IPS DF 6.9 (cell line): ENCODE measurements at places on chromosomes 4 and X.

DNA sequence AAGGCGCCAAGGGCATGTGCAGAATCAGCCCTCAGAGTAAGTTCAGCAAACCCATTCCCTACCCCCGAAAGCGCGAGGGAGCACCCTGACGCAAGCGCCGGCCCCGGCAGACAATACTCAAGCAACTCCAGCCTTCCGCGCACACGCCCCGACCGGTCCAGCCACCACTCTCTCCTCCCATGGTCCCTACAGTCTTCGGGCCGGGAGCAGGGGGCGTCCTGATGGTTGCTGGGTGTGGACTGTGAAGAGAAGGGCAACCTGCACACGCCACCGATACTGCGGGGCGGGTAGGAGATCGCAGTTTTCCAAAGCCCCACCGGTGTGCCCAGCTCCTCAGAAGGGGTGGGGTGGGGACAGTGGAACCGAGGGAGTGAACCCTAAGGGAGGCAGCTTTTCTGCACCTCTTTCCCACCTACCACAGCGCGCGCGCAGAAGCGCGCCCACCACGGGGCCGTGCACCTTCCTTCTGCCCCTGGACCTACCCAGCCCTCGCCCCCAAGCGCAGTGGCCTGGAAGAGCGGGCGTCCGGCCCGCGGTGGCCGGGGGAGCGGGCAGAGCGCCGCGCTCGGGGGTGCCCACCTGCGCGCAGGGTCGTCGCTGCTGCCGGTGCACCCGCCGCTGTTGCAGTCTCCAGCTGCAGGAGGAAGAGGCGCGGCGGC lies 650.2 kb upstream of the DIPK2B start:
- DNase-seq: no peak

DNA sequence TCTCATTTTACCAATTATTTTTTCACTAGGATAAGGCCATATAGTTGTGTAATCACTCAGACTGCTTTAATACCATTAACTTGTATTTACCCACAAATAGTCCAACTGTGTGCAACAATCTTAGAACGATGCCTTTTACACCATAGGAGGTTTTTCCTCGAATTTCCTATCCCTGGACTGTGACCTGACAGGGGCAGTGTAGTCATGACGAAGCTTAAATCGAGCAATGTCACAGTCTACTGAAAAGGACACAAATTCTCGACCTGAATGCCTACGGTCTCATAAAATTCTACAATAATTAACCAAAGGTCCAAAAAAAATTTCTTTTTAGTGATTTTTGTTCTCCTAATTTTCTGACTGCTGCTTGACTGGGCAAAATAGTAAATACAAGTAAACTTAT lies 208.9 kb downstream of the ADAMTS3 start:
- DNase-seq: no peak

GRCh38 chr4:42638993-42639392 lies 17.9 kb downstream of the ATP8A1 start:
- no peak for DNase-seq

GRCh38 chr4:117481742-117482141 lies 396.4 kb upstream of the TRAM1L1 start:
- DNase-seq: no peak

GRCh38 chr4:177404342-177404741 lies 37.9 kb downstream of the AGA start:
- no peak for DNase-seq

DNA sequence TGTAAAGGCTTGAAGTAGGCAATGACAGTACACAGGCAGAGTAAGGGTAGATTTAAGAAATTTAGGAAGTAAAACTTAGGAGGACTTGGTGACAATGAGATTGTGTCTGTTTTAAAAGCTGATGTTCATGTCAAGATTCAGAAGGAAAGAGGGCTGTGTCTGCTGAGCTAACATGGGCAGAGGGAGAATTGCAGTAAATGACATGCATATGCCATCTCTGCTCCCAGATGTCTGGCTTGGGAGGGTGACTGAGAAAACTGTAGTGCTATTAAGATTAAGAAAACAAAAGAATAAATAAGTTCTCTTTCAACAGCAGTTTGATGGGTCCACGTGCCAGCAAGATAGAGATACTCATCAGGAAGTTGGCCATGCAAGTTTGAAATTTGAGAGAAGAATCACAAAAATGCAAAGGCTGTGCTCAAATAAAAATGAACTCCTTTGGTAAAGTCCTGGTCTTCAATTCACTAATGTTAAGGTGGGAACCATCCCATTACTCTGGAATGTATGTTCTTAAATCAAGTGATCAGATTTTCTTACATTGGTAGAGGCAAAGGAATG lies 7.2 kb downstream of the NFXL1 start:
- no peak for DNase-seq

- no peak for DNase-seq
Observed at GRCh38 chr4:187208651-187209050, 485.0 kb upstream of the FAT1 start.

DNA sequence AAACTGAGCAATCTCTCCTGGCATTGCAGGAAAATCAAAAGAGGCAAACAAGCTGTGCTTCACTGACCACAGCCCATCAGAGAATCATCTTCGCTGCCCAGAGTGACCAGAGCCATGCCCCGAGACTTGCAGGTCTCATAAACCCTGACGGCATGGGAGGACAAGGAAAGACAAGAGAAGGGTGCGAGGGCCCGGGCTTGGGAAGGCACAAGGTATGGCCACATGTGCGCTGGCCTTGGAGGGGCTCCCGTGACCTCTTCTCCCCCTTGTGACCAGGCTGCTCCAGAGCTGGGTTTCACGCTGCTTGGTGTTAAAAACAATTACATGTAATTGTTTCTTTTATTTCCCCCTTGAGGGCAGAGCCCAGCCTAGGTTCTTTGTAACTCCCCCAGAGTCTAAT lies 20.8 kb downstream of the DCTD start:
- no peak for DNase-seq

GRCh38 chr4:22539251-22539650 lies 23.4 kb upstream of the ADGRA3 start:
- no peak for DNase-seq

DNA sequence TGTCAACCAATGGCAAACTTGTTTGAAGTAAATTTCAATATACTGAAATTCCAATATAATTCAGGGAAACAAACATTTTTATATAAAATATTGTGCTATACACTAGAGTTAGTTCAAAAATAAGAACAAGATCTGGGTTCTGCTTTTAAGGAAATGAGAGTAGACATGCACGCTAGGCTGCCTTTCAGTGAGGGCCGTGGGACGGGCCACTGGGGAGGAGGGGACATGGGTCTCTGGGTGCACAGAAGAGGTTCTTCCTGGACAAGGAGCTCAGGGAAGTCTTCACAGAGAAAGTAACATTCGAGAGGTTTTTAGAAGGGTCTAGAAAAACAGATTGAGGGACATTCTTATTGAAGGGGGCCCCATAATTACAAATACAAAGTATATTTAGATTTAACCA lies 64.4 kb downstream of the SHROOM3 start:
- no peak for DNase-seq

DNA sequence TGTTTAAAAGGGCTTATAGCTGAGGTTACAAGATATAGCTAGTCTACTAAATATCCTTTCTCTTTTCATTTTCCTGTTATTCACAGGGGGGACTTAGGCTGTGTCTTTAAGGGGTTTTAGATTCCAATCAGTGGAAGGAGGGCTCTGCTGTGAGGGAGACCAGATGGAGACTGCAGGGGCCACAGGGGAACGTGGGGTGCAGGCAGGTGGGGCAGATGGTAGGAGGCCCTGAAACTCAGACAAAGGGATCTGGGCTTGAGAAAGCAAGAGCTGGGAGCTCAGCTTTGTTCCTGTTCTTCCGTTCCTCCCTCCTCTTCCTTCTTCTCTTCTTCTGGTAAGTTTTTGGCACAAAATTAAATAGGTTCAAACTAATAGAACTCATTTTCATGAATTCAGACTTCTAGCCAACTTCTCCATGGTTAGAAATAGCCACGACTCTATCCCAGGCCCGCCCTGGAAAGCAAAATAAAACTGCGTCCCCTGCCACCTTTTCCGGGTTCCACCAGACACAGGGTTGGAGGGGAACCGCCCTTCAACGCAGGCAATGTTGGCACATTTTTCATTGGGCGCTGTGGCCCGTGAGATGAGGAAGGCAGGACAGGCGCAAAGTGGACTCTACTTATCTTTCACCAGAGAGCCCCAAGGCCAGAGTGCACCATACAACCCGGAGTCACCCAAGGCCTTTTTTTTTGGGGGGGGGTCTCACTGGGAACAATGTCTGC lies 3.5 kb upstream of the TMSB4X start:
- no peak for DNase-seq

DNA sequence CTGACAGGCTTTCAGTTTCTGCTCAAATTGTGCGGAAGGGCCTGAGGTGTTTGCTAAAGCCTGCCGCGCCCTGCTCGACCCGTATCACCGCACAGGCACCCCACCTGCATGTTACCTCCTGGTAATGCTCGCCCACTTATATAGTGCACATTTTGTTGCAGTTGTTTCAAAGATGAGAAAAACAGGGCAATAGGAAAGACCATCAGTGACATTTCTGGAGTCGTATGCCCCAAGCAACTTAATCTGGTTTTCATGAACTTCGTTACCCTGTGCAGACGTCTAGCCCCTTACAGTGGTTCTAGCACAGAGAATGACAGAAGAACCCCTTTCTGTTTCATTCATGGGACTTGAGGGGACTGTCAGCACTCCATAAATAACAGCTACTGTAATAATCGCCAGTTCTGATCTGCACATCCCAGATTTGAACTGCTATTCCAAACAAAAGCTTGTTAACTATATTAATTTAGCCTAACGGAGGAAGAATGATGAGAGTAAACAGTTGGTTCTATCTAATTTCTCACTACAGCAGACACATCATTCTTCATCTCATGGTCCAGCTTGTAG lies 940 bp upstream of the DCTD start:
- DNase-seq: no peak

DNA sequence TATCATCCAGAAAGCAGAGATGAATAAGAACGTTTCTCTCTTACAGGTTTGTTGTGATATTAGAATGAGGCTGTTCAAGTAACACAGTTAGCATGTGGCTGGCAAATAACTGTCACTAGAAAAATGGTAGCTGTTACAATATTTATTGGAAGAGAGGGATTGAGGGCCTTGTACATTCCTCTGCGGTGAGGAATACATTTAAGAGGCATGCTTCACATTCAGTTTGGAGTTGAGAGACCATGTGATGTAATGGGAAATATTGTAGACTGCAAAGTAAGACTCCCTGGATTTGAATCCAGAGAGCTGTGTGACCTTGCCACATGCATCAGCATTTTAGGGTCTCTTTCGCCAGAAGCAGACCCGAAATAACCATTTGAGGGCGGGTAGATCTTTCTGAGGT lies 104.8 kb upstream of the KIT start:
- no peak for DNase-seq

- no peak for DNase-seq
Observed at GRCh38 chr4:119290598-119290997, 31.3 kb downstream of the FABP2 start.

- DNase-seq: no peak
Observed at GRCh38 chrX:19682712-19683331, 167.5 kb upstream of the MAP3K15 start.

GRCh38 chr4:16607241-16608066 lies 291.0 kb downstream of the LDB2 start:
- no peak for DNase-seq

- DNase-seq: no peak
Observed at GRCh38 chr4:188811121-188811520, 671.9 kb downstream of the TRIML1 start.

GRCh38 chrX:39928704-39929378 lies 168.9 kb downstream of the BCOR start:
- no peak for DNase-seq

DNA sequence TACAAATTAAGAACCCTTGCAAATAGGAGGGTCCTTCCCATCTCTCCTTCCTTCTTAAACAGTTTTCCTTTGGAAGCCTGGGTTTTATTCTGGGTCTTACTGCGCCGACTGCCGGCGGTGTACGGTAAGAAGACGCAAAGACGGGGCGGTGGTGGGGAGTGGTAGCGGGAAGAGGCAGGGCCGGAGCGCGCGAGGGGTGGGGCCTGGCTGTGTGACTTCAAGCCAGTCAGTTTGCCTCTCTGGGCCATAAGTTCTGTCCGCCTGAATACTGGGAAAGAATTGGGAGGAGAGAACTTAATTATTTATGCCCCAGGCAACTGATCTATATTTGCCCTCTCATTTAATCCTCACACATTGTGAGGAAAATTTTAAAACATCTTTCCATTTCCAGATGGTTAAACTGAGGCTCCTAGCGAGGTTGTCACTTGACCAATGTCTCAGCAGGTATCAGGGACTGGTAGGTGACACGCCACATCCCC lies 726 bp upstream of the KANTR start:
- no peak for DNase-seq

DNA sequence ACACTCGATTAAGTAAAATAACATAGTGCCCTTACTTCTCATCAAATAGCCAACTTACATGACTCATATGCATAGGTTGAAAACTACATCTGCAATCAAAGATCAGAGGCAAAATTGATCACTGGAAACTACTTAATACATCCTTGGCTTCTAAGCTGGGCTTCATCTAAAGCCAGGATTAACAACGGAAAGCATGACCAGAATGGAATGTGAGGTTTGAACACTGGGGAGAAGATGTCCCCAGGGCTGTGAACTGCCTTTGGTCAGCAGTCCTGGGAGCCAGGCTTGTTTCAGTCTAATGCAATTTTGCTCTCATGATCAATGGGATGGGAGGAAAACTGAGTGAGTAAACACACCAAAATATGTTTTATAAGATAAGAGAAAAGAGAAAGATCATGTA lies 192.5 kb upstream of the TTC29 start:
- DNase-seq: no peak

GRCh38 chr4:12852338-12853307 lies 631.5 kb downstream of the RAB28 start:
- peak; percentile 55 for DNase-seq

DNA sequence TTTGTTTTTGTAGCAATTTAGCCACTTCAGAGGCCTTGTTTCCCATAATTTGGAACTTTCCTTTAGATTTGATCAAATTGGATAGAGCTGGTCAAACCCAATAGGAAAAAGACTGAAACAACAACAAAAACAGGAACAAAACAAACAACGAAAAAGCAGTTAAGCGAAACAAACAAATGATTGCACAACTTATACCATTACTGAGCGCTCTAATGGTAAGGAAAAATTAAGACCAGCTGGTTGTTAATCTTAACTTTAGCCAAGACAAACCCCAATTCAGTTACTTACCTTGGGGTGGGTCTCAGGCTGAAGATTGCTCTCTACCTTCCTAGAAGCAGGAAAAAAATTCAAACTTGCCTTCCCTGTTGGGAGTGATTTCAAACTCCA lies 38.3 kb downstream of the SPCS3 start:
- no peak for DNase-seq

- DNase-seq: no peak
Observed at GRCh38 chr4:53306729-53307128, 59.1 kb downstream of the SCFD2 start.
